ENCODE measurements at places on chromosomes 4 and X.

GRCh38 chrX:21933077-21933476, 7.4 kb upstream of the SMS start:
- no peak for DNase-seq

GRCh38 chr4:74930162-74930561, 2.8 kb upstream of the PARM1 start:
- no peak for DNase-seq

GRCh38 chrX:106862972-106863688, 40.0 kb downstream of the RIPPLY1 start:
- peak; percentile 35 for DNase-seq

DNA sequence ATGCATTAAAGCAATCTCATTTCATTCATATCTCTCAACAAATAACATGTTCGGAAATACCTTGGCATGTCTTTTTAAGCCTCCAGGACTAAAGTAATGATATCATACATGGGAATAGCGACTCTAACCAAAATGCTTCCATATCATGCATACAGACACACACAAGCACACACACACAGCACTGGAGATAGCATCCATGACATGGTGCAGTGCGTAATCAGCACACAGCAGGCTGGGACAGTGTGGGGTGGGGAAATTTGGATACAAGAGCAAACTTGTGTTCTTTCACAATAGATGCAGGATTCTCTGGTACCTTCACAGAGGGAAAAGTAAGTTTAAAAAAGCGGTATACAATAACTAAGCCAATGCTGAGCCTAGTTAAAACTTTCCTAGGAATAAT, 132.3 kb upstream of the HPGD start:
- DNase-seq = no peak

- DNase-seq = no peak
Observed at GRCh38 chr4:40314951-40315350, 20.2 kb upstream of the CHRNA9 start.

DNA sequence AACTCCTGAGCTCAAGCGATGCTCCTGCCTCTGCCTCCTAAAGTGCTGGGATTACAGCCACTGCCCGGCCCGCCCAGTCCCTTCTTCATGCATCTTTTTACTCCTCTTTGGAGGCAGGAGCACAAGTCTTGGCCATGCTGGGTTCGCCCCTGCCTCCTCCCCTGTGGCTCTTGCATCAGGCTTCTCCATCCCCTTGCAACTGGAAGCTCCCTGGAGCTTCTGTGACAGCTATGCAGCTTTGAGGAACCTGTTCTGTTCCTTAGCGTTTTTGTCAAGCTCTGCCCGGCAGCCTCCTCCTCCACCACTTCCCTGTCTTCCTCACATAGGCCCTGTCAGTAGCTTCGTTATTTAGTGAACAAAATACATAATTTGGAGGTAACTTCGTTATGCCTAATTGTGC, 73.9 kb downstream of the PSAPL1 start:
- DNase-seq = no peak

DNA sequence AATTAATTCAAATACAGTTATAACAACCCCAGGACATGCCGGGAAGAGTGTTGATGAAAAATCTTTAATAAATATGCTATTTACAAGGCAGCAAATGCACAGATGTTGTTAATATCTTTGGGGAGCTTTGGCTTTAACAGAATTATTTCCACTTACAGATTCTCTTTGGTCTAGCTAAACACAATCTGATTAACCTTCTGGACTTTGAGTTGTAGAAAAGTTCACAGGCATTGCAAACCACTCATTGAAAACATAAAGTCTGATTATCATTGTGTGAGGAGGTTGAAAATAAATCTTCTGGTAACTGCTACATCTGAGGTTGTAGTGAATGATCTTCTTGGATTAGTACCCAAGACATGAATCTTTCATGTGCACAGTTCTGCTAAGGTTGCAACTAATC, 255.6 kb downstream of the LHFPL1 start:
- DNase-seq = no peak

DNA sequence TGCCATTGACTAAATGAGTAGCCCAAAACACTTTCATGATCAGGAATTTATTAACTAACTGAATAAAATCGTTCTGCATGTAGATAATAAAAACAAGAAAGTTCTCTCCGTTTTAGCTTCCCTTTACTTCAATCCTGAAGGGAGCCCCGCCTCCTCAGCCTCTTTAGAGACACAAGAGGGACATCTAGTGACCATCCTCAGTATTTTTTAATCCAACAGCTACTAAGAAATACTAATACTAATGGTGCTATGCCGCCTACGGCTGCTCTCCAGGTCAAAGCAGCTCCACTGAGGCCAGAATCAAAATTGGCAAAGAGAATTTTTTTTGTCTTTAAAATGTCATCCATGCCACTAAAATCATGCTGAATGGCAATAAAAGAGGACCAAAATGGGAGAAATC, 3.2 kb upstream of the PCDH19 start:
- DNase-seq = peak; percentile 29

GRCh38 chr4:128572778-128573241, 236.7 kb upstream of the JADE1 start:
- DNase-seq = no peak

- DNase-seq = no peak
Observed at GRCh38 chr4:3294401-3295241, 1.8 kb downstream of the RGS12 start.

GRCh38 chr4:9703391-9703790, 78.0 kb upstream of the DRD5 start:
- DNase-seq = peak; percentile 88

DNA sequence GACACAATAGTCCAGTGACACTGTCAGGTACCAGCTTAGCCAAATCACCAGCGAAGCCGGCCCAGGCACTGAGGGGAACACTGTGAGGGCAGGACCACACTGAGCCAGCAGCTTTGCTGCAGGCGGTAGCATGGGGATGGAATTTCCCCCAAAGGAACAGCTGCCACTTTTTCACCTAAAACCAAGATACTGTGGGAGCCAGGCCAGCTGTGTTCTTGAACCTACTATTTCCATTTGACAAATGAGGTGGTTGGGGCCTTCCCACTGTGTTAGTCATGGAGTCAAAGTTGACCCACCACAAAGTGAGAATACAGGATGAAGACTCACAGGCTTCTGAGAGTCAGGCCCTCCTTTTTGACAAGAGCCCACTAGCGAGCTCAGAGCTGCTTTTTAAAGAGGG, 70.7 kb upstream of the SH3RF1 start:
- DNase-seq = no peak

DNA sequence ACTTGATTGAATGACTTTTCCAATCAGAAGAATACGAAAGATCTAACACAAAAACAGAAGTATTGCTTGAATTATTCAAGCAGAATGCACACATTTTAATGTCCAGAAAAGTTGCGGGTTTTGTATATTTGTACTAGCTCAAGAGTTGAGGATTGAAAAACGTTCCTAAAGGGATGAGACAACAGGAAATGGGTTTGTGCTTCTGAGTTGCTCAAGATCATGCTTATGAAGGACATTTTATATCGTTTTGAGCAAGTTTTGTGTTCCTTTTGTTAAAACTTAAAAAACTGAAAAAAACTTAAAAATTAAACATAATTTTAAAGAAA, 353 bp upstream of the SMIM10 start:
- DNase-seq = no peak

DNA sequence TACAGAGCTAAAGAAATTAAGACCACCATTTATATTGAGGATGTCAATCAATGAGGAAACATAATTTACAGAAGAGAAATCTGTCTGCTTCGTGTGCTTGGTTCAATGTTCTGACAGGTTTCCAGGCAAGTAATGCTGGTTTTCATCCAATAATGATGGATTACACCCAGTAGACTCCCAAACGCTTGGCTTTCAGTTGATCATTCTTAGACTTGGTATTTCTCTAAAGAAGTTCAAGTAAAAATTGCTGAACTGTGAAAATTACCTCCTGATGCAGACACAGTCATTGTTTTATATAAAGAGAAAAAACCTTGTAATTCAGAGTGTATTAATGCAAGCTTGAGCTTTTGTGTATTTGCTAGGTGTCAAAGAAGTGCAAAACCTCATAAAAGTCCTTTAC, 85.0 kb downstream of the VCX3A start:
- no peak for DNase-seq

DNA sequence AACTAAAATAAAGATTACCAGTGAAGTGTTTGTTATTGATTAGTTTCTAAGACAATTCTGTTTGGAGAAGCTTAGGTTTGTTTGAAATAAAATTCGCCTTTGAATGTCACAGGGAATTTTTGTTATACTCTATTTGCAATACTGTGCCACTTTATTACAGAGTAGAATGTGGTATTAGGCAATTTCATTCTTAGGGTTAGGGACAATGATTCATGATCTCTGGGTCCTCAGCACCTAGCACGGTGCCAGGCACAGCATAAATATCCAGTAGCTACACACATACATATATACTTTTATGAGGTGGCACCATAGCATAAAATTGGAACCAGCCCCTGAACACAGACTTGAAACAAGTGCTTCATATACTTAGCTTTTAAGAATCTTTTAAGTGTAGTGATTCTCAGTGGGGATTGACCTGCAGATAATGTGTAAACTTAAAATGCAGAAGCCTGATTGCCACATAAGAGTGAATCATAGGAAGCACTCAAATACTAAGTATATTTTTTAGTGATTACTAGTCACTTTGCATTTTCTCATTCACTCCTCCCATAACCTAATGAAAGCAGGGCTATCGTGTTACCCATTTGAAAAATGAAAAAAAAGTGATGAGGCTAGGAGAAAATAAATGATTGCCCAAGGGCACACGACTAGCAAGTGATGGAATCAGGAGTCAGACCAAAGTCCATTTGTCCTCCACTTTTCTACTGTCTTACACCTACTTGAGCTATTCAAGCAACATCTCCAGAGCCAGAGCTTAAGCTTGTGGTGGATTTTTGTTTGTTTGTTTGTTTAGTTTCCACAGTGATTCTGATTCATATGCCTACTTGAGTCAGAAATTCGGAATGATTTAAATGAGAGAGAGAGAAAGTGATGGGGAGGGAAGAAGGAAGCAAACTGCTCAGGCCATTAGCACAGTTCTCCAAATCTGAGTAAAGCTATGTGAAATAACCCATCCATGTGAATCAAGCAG, 366.0 kb upstream of the FGF13 start:
- no peak for DNase-seq

DNA sequence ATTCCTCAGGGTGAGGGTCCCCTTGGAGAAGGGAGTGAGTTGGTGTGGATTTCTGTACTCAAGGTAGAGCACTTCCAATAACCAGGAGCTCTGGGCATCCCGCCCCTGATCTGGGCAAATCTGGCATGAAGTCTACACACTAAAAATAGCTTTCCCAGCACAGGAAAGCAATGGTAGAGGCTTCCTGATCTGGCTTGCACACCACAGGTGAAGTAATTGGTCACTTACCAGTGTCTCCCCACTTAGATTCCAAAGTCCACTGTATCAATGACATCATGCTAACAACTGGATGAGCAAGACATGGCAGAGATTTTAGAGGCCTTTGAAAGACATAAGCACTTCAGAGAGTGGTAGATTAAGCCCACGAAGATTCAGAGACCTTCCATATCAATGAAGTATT, 17.8 kb upstream of the IDS start:
- DNase-seq = no peak

DNA sequence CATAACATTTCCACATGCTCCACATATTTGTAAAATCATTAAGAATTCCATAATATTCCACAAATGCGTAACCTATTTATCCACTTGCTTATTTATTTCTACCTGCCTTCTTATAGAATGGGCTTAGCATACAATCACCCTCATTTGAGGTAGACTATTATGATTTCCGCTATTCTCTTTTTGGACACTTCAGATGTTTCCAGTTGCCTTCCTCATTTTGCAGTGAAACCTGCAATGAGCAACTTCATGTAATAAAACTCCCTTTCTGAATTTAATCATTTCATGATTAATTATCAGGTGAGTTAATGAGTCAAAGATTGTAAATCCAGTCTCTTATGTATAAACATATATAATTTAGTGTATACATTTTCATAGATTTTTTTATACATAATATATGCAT, 58.0 kb downstream of the PPP3CA start:
- no peak for DNase-seq

DNA sequence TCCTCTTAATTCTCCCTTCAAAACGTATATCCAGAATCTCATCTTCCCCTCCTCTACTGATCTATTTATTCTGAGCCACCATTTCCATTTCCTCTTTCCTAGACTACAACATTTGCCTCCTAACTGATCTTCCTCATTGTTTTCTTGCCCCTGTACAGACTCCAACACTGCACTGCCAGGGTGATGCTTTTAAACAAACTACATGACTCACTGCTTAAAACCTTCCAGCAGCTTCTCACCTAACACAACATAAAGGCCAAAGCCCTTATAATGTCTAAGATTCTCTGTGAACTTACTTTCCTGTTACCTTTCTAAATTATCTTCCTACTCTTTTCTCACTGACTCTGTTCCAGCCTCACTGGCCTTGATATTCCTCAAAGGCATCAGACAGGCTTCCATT, 161.0 kb upstream of the HS3ST1 start:
- DNase-seq = no peak

DNA sequence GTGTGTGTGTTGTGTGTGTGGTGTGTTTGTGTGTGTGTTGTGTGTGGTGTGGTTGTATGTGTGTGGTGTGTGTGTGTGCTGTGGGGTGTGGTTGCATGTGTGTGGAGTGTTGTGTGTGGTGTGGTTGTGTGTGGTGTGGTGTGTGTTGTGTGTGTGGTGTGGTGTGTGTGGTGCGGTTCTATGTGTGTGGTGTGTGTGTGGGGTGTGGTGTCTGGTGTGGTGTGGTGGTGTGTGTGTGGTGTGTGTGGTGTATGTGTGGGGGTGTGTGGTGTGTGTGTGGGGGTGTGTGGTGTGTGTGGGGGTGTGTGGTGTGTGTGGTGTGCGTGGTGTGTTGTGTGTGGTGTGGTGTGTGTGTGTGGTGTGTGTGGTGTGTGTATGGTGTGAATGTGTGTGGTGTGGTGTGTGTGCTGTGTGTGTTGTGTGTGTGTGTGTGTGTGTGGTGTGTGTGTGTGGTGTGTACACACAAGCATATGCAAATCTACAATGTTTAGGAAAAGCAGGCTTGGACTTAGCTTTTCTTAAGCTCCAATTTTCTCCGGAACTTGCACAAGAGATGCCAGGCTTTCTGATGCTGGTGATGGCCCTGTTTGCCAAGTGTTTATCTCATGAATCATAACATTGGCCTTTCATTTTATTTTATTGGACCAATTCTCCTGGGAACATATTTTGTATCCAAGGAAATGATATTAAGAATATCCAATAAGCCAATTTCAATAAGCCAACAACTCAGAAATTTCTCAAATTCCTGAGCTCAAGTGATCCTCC, 148.7 kb downstream of the SPATA18 start:
- no peak for DNase-seq

GRCh38 chrX:20252381-20253231, 14.1 kb downstream of the RPS6KA3 start:
- DNase-seq = peak; percentile 83

GRCh38 chrX:124268099-124268498, 64.4 kb upstream of the TEX13D start:
- no peak for DNase-seq

DNA sequence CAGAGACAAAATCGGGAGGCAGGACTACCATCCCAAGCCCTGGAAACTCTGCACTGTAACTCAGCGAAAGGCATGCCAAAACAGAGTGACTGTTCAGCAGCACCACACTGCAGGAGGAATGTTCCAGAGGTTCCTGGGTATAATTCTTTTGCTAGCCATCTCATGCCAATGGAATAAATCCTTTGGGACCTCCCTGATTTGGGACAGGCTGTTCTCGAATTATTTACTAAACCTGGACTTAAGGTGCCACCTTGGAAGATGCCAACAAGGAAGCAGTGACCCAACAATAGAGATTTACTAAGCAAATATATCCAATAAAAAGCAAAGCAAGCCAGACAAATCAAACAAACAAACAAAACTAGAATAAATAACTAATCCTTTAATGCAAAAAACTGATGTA, 9.3 kb downstream of the AADAT start:
- no peak for DNase-seq

- no peak for DNase-seq
Observed at GRCh38 chrX:102739657-102740056, 19.1 kb downstream of the GPRASP3 start.
